ENCODE measurements at places on chromosomes 3 and 15.
A peak's percentile ranks its signal among the peaks of the same experiment; 100 is the strongest.

DNA sequence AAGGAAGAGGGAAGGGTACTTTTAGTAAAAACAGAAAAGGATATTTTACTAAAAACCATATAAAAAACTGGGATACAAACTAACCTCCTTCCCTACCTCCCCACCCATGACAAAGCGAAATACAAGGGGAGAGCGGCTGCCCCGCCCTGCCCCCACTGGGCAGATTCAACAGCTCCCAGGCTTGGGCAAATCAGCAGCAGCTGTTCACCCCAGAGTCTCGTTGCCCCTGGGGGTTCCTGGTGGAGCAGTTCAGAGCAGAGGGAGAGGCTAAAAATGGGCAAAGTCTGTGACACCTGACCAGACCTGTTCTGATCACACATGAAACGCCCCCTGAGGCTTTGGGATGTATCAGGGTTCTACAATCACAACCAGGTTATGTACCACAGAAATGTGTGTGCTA is 2.5 kb upstream of the ETFA start:
- no peak for DNase-seq

DNA sequence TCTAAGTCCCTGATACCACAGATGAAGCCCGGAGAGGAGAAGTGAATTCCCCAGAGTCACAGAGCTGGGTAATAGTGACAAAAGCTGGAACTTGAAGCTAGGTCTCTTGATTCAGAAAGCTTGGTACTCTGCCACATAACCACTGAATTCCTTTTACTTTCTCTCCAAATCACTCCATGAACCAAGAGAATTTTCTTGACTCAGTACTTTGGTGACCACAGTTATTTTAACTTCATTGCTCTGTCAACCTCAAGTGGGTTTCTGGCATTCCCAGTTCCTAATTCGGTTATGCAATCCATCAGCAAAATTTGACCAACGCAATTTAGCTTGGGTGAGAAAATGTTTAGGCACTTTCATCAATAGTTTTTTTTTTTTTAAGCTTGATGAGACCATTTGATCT is 61.0 kb upstream of the PPARG start:
- DNase-seq = no peak

- DNase-seq = peak; percentile 16
Observed at GRCh38 chr3:75294124-75294523, 370.0 kb upstream of the FRG2C start.

GRCh38 chr3:119146578-119147375 is 812 bp downstream of the TEX55 start:
- DNase-seq = no peak

DNA sequence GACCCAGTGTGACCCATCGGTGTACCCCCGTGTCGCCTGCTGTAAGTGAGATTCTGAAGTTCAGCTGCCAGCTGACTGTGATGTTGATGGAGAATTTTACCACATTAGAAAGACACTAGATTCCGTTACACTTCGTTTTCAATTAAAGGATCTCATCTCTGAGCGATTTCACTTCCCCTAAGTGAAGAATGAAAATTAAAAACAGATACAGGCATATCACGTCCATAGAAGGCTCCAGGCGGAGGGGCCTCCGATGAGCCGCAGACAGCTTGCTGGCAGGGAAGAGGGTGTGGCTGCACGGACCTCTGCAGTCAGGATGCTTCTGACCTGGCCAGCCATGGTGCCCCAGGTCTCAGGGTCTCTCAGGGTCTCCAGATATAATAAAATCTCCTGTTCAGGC is 6.6 kb upstream of the CPN2 start:
- no peak for DNase-seq

DNA sequence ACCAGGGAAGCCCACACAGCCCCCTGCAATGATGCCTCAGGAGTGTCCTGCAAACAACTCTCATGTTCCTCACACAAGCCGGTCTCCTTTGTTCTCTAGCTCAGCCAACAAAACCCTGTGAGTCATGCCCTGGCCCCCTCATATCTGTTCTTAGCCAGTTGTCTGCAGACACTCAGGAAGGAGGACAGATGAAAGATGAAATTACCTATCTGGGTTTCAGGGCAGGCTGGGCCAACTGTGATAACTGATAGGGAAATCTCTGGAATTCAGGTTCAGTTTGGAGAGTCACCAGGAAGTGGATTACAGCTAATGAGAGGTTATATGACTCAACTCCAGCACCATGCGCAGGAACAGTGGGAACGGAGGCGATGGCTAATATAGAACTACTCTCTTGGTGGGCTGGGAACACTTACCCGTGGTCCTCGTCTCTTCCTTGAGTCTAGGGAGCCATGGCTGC is 352.0 kb upstream of the ADAMTS9 start:
- DNase-seq = no peak

DNA sequence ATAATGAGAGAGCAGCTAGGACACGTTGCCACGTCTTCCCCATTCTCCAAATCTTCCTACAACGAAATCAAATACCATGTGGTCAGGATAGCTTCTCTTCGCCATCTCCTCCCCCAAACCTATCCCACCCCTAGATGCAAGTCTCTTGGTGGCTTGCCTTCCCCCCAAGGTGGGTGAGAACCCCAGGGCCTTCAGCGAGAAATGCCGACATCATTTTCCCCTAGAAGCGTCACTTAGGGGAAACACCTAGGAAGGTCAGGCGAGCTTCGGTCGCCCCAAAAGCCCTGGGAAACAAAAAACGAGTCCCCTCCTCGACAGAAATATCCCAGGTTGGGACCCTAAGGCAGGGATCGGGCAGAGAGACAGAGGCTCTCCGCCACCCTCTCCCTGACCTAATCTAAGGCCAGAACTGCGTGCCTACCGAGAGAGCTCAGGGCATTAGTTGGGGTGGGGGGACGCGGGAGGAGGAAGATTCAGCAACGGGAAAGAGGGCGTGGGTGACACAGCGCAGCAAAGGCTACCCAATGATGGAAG is 502 bp downstream of the DPH3 start:
- DNase-seq = no peak

DNA sequence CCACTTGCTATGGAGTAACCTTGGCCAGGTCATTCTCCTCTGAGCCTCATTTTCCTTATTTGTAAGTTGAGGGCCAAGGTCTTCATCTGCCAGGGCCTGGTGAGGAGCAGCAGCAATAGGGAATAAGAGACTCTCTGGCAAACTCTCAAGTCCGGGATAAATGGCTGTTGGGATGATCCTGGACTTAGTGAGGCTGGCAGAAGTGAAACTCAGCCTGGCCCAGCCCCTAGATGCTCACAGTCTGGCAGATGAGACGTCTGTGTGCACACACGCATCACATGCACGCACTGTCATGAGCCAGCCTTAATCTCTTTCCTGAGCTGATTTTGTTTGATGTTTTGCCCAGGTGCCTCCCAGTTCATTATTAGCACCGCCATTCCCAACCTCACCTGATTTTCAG is 26.8 kb downstream of the SLC6A6 start:
- DNase-seq = no peak

DNA sequence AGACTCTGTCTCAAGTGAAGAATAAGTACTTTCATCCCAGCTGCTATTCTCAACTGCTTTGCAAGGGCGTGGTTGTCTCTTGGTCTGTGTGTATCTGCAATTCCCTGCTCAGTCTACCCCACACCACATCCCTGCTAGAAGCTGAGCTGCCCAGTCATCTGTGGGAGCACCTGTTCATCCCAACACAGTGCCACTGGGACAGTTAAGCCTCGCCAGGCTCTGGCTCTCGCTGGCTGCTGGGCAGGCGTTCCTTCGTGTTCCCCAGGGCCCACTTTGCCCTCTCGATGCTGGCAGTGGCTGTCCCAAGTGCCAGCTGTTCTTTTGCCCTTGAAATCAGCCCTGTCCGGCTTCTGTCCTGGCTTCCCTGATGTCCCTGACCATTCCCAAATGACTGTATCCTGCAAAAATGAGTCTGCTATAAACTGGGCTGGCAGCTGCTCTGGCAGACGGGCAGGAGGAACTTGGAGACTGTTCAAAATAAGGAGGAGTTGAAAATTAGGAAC is 91.6 kb upstream of the KLHL25 start:
- no peak for DNase-seq

- peak; percentile 87 for DNase-seq
Observed at GRCh38 chr15:74956648-74957475, at the start of gene RPP25. TSS of gene RPP25 (minus strand) at chr15:74956772. CDS start at chr15:74956583, 189 bp downstream.

DNA sequence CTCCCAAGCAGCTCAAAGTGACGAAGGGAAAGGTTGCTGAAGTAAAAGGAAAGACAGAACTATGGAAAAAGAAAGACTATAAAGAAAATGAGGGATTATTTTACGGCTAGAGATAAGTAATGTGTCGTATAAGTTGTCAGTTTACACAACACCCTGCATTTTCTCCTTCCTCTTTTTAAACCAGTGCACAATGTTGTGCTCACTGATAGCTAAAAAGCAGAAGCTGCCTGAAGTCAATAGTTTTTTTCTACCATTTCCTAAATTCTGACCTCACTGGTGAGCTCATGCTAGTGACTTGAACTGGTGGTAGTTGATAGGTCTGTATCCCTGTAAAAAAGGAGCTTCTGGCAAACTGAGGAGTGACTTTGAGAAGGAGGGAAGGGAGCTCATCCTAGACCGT is 368.6 kb upstream of the GBE1 start:
- DNase-seq = no peak

DNA sequence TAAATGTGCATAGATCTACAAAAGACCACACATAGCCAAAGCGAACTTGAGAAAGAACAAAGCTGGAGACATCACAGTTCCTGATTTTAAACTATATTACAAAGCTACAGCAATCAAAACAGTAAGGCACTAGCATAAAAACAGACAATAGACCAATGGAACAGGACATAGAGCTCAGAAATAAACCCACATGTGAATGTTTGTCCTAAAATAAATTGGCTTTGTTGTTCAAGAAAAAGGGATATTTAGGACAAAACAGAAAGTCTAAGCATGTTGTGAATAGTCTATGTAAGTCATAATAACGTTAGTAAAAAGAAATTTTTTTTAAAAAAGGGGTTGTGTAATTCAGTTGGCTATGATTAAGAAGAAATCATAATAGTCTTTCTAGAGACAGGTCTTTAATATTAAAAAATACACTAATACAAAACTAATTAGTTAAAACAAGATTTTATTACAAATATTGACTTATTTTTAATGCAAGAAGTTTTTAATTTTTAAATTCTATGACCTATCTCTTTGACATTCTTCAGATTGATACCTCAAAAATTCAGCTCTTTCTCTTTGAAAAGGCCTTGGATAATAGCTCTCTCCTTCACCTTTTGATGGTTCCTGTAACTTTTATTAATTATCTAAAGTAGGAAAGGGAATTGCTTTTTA is 11.6 kb downstream of the TMEM212 start:
- DNase-seq = no peak

DNA sequence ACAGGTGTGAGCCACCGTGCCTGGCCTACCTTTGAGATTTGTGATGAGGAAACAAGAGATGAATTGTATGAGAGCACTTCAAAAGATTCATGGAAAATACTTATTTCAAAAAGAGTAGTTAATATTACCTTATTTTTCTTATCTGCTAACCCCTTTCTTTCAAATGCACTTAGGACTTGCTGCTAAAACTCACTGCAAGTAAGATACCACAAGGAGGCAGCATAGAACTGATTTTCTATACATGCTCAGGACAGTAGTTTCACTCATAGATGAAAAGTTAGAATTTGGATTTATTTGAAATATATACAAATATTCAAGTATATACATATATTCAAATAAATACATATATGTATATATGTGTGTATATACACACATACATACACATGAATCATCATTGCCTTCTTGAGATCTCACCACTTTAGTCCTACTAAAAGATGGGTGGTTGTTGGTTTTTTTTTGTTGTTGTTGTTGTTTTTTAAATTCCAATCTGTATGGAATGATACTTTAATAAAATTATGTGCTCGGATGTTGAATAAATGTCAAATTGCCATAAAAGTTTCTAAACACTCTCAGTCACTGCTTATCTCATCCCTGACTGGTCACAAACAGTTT is 2.4 kb downstream of the CCNDBP1 start:
- no peak for DNase-seq

DNA sequence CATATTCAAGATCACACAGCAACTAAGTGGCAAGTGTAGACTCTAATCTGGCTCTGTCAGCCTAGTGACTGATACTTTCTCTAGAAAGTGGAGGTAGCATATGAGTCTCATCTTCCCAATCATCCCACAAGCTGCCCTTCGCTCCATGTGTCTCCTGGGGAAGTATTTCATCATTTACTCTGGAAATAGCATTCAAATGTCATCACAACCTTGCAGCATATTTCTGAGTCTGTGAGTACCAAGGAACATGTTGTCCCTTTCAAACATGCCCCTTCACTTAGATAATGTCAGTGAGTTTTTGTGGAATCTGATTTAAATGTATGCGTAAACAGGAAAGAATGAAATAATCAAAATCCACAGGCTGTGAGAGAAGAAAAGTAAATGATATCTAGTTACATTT is 322.9 kb downstream of the SLC9A9 start:
- no peak for DNase-seq

DNA sequence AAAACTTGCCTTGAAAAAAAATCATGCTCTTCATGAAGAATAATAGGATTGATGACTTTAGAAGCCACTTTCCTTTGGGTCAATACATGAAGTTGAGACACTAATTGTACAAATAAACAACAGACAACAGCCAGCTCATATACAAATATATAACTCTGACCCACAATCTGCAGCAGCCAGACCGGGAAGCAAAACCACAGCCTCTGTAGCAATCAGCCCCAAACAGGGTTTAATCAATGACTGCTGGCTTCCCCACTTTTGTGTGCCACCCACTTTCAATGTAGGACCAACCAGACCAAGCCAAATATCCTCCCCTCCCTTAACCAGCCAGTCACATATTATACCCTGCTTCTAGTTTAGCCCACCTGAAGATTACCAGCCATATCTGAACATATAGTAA is 39.0 kb downstream of the IFT57 start:
- DNase-seq = no peak

GRCh38 chr3:73601481-73601880 is 23.3 kb downstream of the PDZRN3 start:
- DNase-seq = no peak

GRCh38 chr15:94228611-94229010 is 2.8 kb upstream of the MCTP2 start:
- no peak for DNase-seq

- no peak for DNase-seq
Observed at GRCh38 chr15:76003364-76003763, 8.9 kb downstream of the NRG4 start.

DNA sequence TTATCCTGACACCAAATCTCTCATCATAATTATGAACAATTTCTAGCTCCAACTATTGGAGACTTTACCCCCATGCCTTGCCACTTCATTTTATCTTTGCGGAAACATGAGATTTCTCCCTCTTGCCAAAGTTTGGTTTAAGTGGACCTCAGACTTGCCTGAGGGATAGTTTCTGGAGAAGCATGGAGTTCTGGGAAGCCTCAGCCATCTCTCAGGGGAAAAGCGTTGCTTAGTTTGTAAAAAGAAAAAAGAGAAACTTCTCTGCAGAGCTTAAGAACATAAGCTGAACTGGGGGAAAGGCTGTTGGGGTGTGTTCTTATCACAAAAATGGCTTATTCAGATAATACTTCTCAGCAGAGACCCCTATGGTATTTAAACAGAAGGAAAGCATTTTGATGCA is 347.4 kb upstream of the ADAMTS9 start:
- no peak for DNase-seq

Data from left colon (tissue), 2 donors.